ENCODE measurements at places on chromosomes 13 and 19.

- DNase-seq: no peak
Observed at GRCh38 chr13:97505017-97505416, 71.0 kb downstream of the RAP2A start.

DNA sequence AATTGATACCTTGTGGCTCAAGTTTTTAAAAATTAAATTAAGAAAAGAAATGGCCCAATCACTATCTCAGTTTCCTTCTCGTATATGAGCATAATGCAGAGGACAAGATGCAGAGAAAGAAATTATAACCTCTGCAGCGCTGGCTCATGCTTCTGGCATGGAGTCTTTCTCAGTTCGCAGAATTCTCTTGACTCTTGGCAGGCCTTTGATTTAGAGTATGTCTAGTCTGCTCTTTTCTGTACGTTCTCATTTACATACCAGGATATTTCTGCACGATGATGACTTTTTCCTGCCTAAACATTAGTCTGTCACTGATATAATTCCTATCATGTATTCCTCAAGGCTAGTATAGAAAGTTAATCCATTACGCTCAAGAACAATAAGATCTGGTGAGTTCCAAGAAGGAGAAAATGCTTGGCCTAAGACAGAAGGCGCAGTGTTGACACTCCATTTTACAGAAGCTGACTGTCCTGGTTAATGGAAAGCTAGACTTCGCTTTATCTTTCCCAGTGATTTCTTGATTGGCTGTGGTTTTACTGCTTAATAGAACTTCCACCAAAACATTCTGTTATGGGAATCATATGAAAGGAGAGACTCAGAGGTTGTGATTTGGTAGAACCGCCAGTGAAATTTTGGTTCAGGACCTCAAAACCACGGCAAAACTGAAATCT is 1.7 kb upstream of the SMAD9 start:
- DNase-seq: no peak

- DNase-seq: no peak
Observed at GRCh38 chr13:79642596-79642995, 161.6 kb downstream of the NDFIP2 start.

DNA sequence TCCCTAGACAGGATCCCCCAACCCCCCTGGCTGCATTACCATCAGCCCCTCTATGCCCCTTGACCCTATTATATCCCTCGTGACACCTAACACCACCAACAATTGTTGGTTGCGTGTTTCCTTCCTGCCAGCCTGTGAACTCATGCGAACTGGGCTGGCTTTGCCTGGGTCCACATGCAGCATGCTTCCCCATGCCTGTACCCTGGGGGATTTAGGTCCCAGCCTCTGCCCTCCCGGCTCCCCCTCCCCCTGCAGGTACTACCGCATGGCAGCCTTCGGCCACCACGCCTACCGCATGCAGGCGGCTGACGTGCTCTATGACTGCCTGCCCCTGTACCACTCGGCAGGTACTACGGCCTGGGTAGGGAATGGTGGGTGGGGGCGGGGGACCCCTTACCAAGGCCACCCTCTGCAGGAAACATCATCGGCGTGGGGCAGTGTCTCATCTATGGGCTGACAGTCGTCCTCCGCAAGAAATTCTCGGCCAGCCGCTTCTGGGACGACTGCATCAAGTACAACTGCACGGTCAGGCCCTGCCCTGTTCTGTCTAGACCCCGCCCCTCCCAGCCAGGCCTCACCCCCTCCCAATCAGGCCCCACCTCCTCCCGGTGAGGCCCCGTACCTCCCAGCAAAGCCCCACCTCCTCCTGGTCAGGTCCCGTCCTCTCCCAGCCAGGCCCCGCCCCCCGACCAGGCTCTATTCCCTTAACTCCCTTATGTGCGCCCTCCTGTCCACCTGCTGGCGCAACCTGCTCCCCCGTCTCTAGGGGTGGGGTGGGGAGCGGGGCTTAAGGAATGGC is 18.5 kb downstream of the SLC27A1 start:
- no peak for DNase-seq

DNA sequence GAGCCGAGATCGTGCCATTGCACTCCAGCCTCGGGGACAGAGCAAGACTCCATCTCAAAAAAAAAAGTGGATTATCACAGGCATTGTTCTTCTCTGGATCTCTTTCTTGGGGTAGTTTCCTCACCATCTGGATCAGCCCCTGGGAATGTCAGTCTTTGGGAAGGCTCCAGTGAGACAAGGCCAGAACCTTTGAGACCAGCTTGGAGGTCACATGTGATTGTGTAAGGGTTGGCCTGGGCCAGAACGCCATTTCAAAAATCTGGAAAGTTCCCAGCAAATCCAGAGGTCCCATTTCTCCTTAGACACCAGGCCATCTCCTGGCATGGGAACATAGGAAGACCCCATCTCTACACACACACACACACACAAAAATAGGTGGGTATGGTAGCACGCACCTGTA is 14.2 kb upstream of the ANGPTL8 start:
- DNase-seq: no peak

GRCh38 chr19:36111200-36111539 is 227 bp downstream of the OVOL3 start:
- DNase-seq: no peak

- no peak for DNase-seq
Observed at GRCh38 chr19:58409010-58409790, 751 bp downstream of the ZNF584 start.

- DNase-seq: no peak
Observed at GRCh38 chr13:23460309-23460708, 26.8 kb upstream of the SACS start.

GRCh38 chr13:48994706-48995105 is 19.0 kb downstream of the FNDC3A start:
- DNase-seq: no peak

GRCh38 chr13:23549724-23550123 is 20.5 kb upstream of the TNFRSF19 start:
- no peak for DNase-seq

DNA sequence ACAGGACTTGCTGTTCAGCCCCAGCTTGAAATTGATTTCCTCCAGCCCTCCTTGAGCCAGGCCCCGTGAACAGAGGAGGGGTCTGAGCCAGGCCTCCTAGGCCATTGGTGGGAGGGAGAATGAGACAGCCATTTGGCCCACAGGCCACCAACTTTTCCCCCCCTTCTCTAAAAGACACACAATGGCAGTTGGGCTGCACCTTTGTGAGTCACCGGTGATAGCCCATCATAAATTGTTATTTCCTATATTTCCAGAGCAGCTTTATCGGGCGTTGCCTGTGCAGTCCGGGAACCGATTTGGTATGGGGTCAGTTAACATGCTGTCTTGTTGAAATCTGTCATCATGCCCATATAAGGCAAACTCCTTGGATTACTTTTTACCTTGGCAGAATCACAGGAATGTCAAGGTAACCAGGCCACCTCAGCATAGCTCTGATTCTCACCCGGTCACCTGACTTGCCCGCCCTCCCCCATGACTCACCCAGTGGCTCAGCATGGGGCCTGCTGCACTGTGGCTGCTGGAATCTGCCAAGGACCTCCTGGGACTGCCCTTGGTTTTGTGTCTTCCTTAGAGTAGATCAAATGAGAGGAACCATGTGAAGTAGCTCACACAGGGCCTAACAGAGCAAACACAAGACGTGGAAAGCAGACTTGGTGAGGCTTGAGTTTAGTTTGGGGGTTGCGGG is 36.1 kb downstream of the ACTN4 start:
- no peak for DNase-seq

DNA sequence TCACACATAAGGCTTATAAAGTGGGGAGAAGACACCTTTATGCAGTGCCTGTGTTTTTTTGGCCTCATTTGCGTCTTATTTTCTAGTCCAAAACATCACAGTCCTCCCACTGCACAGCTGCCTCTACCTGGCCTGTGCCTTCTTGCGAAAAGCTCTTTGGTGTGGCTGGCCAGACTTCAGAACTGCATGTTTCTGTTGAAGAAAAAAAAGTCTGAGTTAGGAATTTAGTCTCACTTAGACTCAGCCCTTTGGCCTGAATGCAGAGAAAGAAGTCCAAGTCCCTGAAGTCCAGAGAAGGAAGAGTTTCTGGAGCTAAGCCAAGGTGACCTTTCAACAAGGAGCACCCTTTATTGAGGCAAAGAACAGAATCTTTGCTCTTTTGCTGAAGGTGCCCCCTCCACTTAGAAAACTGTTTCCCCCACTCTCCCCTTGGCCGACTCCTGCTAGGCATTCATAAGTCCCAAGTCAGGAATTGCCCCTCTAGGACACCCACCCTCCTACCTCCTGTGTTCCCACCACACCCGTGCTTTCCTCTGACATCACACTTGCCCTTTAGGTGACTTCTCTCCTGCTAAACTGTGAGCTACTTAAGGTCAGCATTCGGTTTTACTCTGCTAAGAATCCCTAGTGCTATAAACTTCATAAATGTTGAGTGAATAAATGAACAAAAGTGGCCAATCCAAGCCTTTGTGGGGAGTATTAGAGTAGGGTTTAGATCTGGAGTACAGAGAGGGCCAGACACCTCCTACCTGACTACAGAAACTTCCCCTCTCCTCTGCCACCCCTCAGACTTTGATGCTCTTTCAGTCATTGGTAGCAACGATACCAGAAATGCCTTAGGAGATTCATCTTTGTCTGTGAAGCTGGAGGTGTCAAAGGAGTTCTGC is 226.8 kb downstream of the LACC1 start:
- DNase-seq: no peak

GRCh38 chr13:48838193-48838973 is 137.3 kb upstream of the FNDC3A start:
- no peak for DNase-seq

GRCh38 chr19:29672319-29672932 is 7.2 kb downstream of the PLEKHF1 start:
- no peak for DNase-seq

- DNase-seq: peak; percentile 68
Observed at GRCh38 chr13:32824675-32825074, 191.5 kb upstream of the KL start.

DNA sequence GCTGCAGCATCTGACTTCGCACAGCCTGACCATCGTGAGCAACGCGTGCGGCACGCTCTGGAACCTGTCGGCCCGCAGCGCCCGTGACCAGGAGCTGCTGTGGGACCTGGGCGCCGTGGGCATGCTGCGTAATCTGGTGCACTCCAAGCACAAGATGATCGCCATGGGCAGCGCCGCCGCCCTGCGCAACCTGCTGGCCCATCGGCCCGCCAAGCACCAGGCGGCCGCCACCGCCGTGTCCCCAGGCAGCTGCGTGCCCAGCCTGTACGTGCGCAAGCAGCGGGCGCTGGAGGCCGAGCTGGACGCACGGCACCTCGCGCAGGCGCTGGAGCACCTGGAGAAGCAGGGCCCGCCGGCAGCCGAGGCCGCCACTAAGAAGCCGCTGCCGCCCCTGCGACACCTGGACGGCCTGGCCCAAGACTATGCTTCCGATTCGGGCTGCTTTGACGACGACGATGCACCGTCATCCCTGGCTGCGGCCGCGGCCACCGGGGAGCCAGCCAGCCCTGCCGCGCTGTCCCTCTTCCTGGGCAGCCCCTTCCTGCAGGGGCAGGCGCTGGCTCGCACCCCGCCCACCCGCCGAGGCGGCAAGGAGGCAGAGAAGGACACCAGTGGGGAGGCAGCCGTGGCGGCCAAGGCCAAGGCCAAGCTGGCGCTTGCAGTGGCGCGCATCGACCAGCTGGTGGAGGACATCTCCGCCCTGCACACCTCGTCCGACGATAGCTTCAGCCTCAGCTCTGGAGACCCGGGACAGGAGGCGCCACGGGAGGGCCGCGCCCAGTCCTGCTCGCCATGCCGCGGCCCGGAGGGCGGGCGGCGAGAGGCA is 13.6 kb downstream of the C19orf25 start:
- no peak for DNase-seq

- peak; percentile 27 for DNase-seq
Observed at GRCh38 chr13:24218977-24219376, 58.5 kb downstream of the SPATA13 start.

GRCh38 chr19:30225676-30226463 is 146.3 kb upstream of the ZNF536 start:
- no peak for DNase-seq

GRCh38 chr13:91169321-91170050 is 178.0 kb upstream of the MIR17HG start:
- DNase-seq: no peak

DNA sequence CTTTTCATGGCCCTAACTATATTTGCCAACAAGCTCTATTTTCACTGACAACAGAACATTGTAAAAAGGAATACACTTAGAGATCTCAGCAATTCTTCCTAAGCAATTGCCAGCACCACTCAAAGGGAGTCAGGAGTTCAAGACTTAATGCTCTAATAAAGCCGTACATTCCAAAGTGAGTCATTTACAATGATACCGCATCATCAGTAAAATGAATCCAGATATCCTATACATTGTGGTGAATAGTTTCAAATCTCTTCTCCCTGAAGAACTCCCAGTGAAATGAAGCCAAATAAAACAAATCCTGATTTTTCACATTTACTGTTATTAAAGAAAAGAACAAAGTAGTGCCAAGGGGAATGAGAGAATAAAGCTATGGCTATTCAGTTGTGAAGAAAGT is 2898.7 kb upstream of the PCDH20 start:
- peak; percentile 1 for DNase-seq

All from skin of body (tissue), 3 donors.